T-helper 17 cell (primary cell): ENCODE measurements at places on chromosomes 6 and 20.

DNA sequence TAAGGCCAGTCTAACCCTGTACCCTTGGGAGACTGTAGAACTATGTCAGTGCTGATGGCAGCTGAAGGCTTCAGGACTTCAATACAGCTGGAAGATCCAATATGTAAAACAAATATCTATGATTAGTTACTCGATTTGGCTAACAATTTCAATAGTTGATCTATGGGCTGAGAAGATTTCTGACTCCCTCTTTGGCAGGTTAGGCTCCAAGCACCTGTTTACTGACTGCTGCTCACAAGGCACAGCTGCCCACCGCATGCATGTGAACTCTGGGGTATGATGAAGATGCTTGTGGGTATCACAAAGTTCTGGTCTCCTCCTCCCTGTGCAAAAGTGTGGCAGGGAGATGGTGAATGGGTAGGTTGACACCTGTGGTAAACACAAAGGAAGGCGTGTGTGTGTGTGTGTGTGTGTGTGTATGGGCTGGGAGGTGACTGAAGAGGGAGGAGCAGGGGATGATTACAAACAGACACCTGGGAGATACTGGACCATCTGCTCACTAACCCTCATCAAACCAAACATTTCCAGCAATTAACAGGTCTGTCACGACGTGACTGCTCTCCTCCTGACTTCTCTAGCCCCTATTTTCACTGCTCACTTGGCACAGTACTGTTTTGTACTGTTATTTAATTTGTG, 18.1 kb downstream of the ELMO2 start:
- no peak for DNase-seq

DNA sequence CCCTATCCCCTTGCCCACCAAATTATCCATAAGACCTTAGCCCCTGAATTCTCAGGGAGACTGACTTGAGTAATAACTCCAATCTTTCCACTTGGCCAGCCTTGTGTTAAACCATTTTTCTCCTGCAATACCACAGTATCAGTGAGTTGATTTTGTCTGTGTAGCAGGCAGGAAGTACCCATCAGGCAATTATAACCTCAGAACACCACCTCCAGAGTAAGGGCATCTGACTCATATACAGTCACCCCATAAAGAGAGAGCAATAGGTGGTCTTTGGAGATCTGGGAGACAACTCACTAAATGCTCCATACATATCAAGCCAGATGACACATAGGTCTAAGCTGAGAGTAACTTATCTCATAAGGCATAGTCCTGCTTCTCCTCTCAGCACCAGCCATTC, 83.7 kb downstream of the FILIP1 start:
- DNase-seq: no peak

DNA sequence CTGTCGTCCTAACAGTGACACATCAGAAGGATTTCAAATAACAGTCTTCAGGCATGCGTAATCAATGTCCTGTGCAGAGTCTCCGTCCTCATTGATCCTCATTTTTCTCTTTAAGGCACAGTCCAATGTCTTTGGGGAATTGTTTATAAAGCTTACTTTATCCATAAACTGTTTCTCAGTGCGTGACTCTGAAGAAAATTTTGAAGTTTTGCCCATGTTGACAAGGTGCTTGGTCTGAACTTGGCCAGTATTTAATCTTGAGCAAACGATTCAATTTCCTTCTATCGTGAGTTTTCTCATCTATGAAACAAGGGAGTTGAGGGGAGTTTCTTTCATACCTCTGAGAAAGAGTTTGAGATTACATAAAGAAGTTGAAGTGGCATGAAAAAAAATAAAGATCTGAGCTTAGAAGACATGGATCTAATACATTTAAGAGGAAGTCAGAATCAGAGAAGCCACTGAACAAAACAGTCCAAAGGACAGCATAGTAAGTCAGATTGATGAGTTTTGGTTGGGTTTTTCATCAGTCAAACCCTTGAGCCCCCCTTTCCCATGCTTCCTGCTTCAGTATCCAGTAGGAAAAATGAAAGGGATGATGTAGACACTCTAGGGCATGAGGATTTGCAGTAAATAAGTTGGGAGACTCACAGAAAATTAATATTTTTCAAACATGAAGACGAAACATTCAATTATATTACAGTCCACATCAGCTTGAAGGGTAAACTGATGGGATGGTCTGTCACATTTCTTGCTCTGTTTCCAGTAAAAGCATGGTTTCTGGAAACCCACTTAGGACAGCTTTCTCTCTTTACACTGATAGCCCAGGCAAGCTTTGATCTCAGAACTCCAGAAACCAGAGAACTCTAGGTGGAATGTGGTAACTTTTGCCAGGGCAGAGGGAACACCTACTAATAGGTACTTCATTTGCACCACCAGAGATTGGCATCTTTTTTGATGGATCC, 8.1 kb downstream of the EDN1 start:
- DNase-seq: no peak

- DNase-seq: no peak
These were observed 24.8 kb upstream of the ANGPT4 start for GRCh38 chr20:940926-941325.

- DNase-seq: no peak
These were observed 632.0 kb downstream of the HTR1B start for GRCh38 chr6:76831299-76831698.

DNA sequence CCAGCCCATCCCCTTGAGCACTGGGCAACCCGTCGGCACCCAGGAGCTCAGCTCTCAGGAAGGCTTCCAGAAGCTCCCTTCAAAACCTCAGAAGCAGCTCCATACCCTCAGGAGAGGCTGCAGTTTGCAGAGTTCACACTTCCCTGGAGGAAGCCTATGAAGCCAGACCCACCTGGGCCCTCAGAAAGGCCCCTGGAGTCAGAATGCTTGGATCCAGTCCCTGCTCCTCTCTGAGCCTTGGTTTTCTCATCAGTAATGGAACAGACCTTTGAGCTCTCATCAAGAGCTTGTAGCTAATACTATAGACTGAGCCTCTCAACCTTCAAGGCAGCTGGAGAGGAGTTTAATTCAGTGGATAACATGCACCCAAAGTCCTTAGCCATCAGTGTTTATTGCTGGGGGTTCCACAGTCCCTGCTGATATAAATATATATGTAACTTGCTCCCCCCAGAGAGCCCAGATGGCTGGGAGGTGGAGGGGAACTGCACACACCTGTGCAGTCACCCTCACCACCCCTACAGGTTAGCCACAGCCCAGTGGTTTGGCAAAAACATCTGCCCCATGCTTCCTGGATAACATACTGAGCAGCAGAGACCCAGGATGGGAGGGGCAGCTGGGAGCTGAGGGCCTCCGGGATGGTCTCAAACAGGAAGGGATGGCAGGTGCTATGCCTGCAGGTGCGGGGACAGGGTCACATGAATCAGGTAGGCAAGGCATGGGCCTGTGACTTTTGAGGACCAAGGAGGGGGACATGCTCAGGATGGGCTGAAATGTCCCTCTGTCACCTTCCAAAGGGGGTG, 120.1 kb downstream of the SNX5 start:
- no peak for DNase-seq

GRCh38 chr6:106547601-106548453, 81.5 kb downstream of the RTN4IP1 start:
- no peak for DNase-seq

GRCh38 chr20:24998631-24999445, 6.3 kb upstream of the APMAP start:
- no peak for DNase-seq

- DNase-seq: no peak
These were observed 378.4 kb downstream of the ARHGAP18 start for GRCh38 chr6:129331450-129332138.

- DNase-seq: no peak
These were observed 2.5 kb downstream of the PPP1R18 start for GRCh38 chr6:30683980-30684338.

- no peak for DNase-seq
These were observed 1.4 kb downstream of the MEA1 start for GRCh38 chr6:43012364-43012763.

GRCh38 chr20:11316244-11316643, 601.4 kb upstream of the BTBD3 start:
- DNase-seq: no peak

GRCh38 chr20:9660236-9660868, 146.0 kb downstream of the LAMP5 start:
- DNase-seq: no peak

- no peak for DNase-seq
These were observed 69.2 kb downstream of the MYO6 start for GRCh38 chr6:75818098-75818855.

DNA sequence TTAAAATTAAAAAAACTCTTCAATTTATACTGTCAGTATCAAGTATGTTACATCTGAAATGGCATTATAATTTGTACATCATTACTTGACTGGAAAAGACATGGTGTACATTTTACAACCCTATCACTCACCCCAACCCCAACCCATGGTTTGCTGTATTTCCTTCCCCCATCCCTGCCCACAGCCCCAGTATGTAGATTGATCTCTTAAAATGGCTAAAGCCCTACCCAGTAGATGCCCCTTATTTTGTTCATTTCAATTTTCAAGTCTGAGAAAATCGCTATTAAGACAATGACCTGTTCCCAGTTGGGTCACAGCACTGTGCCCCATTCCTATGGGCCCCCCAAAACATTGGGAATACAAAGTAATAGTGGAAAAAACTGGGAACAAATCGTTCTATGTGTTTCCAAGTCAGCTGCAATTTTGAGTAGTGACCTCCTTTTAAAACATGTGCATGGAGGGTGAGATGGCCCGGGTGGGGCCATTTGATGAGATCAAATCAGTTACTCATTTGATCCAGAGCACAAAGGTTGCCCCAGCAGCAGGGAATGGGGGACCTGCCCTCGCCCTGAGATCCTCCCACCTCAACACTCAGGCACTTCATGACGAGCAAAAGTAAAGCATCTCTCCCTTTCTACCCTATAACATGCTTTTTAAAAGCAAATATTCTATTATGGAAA, 13.3 kb downstream of the EZR start:
- no peak for DNase-seq

- no peak for DNase-seq
These were observed 138.6 kb downstream of the RPS12 start for GRCh38 chr6:132952986-132953385.

DNA sequence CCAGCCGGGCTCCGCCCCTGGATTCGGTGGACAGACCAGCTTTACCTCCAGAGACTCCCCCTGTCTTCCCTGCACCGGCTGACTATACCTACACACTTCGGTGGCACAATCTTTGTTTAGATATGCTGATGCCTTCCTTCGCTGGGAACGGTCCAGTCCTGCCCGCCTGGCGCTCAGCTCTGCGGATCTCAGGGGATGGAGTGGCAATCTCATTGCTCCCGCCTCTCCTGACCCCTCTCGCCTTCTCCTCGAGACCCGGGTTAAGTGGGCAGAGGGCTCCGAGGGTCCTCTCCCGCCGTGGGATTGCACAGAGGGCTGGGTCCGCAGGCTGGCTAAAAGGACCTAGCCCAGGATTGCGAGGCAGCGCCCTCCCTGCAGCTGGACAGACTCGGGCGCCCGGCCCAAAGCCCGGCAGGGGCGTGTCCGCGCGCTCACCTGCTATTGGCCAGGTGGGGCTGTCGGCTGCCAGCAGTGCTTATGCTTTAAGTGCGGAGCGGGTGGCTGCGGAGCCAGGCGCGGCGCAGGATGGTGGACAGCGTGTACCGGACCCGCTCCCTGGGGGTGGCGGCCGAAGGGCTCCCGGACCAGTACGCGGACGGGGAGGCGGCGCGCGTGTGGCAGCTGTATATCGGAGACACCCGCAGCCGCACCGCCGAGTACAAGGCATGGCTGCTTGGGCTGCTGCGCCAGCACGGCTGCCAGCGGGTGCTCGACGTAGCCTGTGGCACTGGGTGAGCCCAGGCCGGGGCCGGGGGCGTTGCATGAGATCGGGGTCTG, at the start of gene GNMT:
Gene GNMT (plus strand): TSS at position 512 of the 777 bp plus-strand sequence. CDS start 14 bp downstream, at position 526.
- peak; percentile 20 for DNase-seq

DNA sequence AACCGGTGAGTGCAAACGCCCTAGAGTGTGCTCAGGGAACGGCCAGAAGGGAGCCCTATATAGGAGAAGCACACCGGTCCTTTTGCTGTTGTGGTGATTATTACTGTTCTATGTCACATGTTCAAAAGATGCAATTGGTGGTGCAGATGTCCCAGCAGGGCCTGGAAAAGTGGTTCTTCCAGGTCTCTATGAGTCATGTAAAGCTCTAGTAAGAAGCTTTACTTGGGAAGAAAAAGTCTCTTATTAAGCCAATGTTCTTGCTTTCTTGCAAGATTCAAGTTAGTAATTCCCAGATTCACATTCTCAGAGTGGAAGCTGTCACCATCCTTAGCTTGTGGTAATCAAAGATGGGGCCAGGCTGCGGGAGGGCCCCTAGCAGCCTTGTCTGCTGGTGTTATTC, 23.3 kb downstream of the EDN3 start:
- no peak for DNase-seq

DNA sequence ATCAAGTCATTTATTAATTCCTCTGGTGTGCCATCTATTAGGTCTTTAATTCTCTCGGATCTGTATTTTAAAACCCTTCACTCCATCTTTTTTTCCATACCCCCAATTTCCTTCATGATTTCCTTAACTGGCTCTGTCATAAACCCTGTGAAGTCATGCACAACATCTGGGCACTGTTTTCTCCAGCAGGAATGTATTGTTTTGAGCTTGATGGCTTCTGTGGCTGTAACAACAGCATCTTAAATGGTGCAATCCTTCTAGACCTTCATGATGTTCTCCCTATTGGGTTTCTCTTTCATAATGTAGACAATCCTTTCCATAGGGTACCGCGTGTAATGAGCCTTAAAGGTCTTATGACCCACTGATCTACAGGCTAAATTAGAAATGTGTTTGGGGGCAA, 29.0 kb downstream of the CDK19 start:
- no peak for DNase-seq

DNA sequence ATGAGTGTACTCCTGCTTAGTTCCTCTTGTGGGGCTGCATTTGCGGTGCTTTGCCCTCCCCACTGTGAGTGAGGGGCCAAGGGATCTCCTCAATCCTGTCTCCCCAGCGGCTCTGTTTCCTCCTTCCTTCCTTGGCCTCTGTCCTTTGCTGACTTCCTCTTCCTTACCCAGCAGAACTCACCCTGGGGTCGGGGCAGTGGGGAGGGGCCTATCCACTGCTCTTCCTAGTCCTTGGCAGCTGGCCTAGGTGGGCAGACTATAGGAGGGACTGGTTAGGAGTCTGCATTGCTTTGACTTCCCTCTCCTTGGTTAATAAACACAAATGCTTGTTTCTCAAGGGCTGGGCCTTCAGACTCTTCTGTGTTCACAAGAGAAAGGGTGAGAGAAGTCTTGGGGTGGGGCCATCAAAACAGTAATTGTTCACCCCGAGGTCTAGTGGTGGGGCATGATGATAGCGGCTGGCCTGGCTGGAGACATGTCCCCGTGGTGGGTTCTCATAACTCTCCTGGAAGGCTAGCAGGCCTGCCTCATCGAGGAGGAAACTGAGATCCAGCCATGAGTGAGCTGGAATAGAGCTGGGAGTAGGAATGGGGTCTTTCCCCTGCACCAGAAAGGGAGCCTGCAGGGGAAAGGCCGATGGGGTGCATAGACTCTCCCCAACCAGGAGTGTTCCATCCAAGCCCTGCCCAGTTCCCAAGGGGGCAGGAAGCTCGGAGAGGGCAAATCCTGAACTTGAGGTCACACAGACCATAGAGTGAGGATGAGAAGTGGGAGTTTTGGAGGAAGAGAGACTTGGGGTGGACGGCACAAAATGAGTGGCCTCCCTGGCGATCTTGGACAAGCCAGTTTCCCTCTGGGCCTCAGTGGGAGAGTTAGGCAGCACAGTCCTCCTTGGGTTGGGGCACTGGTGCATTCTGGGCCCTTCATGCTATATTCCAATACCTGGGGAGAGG, 12.7 kb downstream of the FAM110A start:
- no peak for DNase-seq

GRCh38 chr20:49478266-49478665, 4.2 kb downstream of the KCNB1 start:
- no peak for DNase-seq
